ENCODE measurements at places on chromosomes 16 and 17.

DNA sequence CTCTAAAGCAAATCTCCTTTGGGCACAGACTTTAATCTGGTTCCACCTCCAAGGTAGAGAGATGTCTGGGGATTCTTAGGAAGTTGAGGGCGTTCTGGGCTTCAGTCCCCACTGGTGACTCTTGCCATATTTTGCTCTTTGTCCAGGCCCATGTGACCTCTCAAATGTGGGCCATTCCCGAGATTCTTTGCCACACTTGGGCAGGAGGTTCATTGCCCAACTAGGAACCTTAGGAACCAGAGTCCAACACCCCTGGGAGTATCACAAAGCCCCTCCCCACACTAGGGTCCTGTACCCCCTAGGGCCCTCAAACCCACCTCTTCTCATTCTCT, 6.5 kb downstream of the KRT14 start:
- DNase-seq = no peak

DNA sequence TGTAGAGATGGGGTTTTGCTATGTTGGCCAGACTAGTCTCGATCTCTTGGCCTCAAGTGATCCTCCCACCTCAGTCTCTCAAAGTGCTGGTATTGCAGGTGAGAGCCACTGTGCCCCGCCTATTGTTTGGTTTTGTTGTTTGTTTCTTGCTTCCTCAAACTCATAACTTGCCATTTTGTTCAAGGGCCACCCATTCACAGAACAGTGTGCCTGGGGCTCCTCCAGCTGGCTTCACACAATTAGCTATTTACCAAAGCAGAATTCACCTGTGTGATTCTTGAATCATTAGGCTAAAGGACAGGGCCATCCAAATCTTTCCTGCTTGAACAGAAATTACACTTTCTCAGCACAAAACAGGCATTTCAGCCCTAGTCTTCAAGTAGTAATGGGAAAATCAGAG, 7.2 kb downstream of the ABHD15 start:
- DNase-seq = no peak

DNA sequence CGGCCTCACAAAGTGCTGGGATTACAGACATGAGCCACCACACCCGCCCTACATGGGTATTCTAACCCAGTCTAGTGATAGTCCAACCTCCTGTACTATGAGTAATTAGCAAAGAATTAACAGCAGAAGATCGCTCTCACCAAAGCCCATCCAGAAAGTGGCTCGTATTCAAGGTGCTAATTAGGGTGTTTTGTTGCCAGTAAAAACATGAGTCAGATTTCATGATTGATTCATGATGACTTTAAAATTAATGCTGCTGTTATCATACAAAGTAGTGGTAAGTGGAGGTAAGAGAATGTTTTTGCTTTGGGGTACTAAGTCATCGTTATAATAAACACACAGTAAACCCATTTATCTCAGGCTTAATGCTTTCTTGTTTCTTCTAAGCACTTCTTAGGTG, 428.8 kb downstream of the WWOX start:
- DNase-seq = no peak

- DNase-seq = no peak
Observed at GRCh38 chr17:15351478-15351840, 10.1 kb upstream of the TEKT3 start.

All from stimulated activated CD8-positive, alpha-beta memory T cell treated with anti-CD3 and anti-CD28 coated beads, Interleukin-15, amount 100 ng/mL, for 24 hours (primary cell).